Activated naive CD4-positive, alpha-beta T cell treated with anti-CD3 and anti-CD28 coated beads, Interleukin-2, amount 10 ng/mL, durations not matched to agents 5 hours and 36 hours (primary cell): ENCODE measurements at places on chromosomes 12 and 14. TPM values are rescaled to one million over a fixed set of nuclear protein-coding genes. Genes with fewer than 3 reads are reported as not detected.

Gene ESRRB
- total RNA-seq = 0.10 TPM

Gene COQ5
- 27.6 TPM for total RNA-seq

Gene NAA25
- 25.7 TPM for total RNA-seq

Gene TMEM121
- 6.2 TPM for total RNA-seq

Gene LIN7A
- total RNA-seq = not detected

Gene CYP27B1
- total RNA-seq = 2.2 TPM

Gene SLCO1C1
- total RNA-seq = not detected

Gene ANO4
- not detected for total RNA-seq

Gene TGM1
- total RNA-seq = 4.5 TPM

Gene CD163
- total RNA-seq = not detected

Gene FAR2
- total RNA-seq = 17.1 TPM

Gene STXBP6
- total RNA-seq = not detected

Gene TMEM132D
- total RNA-seq = not detected

Gene PABPN1
- total RNA-seq = 186 TPM
